ENCODE measurements at places on chromosomes 2 and 18. TPM values are rescaled to one million over a fixed set of nuclear protein-coding genes. Genes with fewer than 3 reads are reported as not detected.

GRCh38 chr18:59041819-59042815 lies 97.6 kb upstream of the SEC11C start:
- peak; percentile 66 for DNase-seq

DNA sequence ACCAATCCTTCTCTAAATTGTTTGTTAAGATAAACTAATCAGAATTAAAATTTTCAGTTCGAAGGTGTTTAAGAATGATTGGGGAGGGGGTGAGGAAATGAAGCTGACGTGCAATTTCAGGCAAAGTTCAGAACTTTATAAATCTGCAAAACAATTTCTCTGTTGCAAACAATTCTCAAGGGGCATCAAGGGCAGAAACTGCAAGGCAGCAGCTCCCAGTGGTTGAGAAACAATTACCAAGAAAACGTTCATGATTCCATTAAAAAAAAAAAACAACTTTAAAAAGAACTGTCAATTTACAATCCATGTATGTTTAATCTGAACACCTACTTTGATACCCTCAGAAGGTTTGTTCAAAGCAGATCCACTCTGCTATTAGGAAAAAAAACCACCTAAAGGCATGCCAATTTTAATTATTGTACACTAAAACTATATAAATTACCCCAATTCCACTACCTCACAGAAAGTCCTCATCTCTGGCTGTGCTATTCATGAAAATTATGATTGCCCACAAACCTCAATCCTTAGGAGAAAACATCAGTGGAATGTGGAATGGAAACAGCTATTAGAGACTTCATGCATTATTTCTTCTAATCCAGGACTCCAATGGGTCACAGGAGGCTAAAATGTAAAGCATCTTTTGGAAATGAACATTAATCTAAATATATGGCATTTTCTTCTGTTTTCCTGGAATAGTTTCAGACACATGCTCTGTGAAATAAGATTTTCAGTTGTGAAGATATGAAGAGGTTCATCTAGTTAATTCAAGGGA lies 119.9 kb upstream of the ACVR1C start:
- no peak for DNase-seq

DNA sequence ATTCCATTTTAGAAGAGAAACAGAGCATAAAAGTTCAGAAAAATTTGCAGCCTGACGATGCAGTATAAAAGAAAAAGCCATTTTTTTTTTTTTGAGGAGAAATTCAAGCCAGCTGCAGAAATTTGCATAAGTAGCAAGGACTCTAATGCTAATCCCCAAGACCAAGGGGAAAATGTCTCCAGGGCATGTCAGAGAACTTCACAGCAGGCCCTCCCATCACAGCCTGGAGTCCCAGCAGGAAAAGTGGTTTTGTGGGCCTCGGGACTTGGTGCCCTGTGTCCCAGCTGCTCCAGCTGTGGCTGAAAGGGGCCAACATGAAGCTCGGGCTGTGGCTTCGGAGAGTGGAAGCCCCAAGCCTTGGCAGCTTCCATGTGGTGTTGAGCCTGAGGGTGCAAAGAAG lies 325.3 kb upstream of the HNMT start:
- DNase-seq = no peak

DNA sequence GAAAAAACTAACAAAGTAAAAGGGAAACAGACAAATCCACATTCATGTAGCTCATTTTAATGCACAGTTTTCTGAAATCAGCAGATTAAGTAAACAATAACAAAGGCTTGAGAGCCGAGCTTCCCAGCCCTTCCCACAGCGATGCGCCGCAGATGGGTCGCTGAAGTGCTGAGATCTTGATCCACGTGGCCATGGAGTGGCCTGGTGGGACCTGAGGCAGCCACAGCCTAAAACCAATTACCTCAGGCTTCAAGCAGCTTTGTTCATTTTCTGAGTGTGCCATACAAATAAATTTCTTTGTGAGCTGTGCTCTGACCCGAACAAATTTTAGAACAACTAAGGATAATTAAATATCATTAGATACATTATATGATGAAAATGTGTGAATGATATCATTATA lies 25.6 kb upstream of the CYRIA start:
- DNase-seq = no peak

DNA sequence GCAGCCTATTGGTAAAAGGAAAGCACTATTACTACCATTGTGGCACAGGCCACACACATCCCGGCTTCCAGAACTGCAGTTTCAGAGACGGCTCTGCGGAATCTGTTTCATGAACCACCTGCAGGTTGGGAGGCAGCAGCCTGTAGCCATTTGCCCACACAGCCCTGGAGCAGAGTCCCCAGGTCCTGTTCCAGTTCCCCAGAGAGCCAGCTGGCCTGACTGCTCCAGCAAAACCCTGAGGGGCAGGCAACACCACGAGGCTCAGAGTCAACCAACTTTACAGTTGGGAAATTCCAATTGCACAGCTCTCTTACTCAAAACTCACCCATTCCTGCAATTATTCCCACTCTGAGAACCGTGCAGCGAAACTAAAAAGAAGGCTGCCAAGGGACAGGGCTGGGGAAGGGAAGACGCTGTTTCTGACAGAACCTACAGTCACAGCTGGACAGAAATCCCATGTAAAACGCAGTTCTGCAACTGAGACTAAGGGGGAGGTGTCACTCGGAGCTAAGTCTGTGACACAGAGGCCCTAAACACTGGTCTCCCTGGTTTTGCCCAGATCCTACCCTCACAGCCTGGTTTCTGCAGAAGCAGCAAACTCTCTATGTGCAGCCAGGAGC lies 219.4 kb downstream of the TMEM163 start:
- no peak for DNase-seq

DNA sequence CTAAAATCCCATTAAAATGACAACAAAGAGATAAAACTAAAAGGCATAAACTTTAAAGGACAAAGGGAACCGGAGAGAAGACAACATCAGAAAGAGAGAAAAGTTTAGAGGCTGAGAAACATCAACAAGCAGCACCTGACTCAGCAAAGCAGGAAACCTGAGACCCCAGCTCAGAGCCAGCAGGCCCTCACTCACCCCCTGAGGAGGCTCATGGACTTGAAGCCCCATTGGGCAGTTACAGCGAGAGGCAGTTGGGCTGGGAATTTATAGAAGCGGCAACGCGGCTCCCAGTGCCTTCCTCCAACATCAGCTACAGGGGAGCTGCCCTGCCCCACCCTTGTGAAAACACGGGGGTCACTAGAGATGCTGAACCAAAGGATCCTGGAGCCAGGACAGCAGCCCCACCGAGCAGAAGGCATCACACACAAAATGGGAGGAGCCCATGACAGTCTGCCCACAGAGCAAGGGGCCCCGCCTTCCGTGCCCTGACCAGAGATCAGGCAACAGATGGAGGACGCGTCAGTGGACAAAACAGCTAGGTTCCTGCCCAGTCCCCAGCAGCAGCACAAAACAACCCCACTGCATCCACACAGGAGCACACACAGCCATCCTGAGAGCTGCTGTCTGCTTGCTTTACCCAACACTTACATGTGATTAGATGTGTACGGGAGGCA lies 52.7 kb downstream of the CMPK2 start:
- DNase-seq = no peak

GRCh38 chr2:28904802-28905457 lies 10.5 kb downstream of the WDR43 start:
- DNase-seq = no peak

DNA sequence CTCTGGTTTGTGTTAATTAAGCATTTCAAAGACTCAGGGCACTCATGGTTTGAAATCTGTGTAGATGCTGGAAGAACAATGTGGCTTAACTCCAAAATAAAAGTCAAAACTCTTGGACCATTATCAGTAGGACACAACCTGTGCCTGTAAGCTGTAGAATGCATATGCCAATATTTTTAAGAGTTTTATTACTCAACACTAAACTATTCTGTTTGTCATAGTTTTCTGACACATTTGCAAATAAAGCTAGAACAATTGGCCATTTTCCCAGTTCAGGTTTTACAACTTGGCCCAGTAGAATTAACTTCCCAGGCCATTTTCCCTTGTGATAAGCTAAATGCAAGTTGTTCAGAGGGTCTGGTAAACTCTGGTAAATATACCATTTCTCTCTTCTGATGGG lies 713.1 kb downstream of the CBLN2 start:
- peak; percentile 62 for DNase-seq

GRCh38 chr2:1455466-1455865 lies 42.2 kb downstream of the TPO start:
- peak; percentile 21 for DNase-seq

Gene GIGYF2
- total RNA-seq = 44.0 TPM

Gene SIX2
- total RNA-seq = 4.2 TPM

DNA sequence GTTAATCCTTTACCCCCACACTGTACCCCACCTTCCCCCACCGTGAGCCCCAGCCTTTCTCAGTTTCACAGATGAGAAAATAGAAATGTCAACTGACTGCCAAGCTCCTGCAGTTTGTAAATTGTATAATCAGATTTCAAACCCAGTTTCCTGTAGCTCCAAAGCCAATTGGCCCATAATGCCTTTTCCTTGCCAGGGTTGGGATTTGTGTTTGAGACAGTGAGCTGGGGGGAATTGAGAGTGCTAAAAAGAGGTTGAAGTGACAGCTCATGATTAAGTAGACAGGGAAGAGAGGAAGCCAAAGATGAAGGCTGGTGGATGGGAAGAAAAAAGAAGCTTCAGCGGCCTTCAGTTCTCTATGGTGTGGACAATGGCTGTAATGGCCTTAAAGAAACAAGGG lies 10.7 kb downstream of the OSBPL6 start:
- no peak for DNase-seq

DNA sequence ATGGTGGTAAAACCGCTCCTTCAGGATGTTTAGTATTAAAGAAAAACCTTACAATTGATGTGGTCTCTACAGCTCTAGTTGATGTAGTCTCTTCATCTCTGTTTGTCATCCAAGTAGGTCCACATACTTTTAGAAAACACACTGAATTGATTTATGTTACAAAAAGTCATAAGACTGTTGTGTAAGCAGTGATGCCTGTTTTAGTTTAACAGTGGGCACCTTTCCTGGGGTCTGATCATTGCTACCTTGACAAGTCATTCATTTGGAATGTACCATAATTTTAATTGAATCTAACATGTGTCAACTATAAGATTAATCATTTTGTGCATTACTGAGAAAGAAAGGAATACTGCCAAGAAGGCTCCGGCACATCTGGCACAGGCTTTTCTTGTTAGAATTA lies 34.3 kb downstream of the GIGYF2 start:
- DNase-seq = peak; percentile 14

Gene LONRF2
- under 0.01 TPM for total RNA-seq

DNA sequence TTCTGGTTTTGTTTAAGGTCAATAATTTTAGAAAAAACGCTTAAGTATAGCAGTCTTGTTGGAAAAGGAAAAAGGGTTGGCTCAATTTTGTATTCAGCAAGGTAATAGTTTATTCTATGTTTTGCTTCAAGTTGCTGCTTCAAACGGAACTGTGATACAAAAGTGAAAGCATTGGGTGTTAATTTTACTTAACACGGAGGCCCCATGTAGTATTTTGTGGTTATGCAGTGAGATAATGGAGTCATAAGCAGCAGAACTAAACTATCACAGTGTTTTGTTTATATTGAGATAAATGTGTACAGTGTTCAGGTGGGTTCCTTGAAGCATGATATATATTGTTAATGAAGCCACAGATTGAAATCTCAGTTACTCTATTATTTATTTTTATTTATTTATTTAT lies 67.0 kb upstream of the LYPD6B start:
- no peak for DNase-seq

DNA sequence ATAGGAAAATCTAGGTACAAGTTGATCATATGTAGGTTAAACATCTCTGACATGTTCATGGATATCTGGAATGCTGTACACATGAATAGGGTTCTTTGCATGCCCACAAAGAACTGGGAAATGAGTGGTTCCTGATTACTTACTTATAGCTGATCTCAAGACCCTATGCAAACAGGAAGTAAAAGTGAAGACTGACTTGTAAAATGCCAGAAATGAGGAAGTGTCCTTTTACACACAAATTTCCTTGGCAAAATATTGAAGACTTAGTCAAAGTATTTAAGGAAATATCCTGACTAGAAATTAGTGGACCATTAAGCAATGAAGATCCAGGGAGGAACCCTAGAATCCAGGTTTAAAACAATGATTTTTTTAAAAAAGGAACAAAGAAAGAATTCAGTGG lies 203.7 kb upstream of the DLGAP1 start:
- DNase-seq = no peak

GRCh38 chr2:189465076-189465475 lies 23.8 kb downstream of the WDR75 start:
- no peak for DNase-seq

DNA sequence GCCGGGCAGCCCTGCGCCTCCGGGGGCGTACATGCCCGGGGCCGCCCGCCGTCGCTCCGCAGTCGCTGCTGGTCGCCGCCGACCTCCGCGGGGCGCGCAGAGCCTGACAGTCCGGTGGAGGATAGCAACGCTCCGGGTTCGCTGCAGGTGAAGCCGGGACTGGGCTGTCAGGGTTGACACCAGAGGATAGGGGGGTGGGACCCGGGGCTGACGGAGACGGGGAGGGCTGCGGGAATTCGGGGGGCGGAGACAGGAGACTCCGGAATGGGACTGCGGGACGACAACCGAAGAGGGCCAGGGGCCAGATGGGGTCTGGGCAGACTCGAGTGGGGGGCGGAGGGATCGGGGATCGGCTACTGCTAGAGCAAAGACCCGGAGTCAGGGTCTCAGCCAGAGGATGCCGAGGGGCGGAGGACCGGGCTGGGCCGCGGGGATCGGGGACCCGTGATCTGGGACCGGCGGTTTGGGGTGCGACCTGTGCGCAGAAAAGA lies 403 bp downstream of the TMEM127 start:
- no peak for DNase-seq

- DNase-seq = no peak
Measured at GRCh38 chr2:3463186-3463835, 56.0 kb downstream of the ADI1 start.

DNA sequence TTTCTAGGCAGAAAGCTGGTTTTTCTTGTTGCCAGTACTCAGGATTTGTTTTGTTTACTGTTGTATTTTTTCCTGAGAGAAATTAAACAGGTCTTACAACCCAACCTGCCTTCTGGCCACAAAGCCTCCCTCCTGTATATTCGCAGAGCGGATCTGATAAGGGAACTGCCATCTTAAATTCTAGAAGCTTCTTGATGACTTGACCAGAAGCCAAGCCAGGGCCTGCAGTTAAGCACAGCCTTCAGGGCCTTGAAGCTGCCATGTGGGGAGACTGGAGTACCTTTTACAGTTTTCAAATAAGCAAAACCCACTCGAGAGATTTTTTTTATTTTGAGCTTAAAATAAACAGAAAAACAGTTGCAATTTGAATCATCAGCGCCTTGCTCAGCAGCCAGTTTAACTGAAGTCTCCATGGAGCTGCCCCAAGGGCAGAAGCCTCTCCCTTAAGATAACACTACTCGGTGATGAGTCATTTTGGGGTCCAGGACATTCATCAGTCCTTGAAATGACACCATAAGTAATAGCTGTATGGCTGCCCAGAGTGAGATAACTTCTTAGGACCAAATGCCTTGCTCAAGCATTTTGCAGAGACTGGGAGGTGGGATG lies 51.5 kb upstream of the PHLPP1 start:
- peak; percentile 36 for DNase-seq

DNA sequence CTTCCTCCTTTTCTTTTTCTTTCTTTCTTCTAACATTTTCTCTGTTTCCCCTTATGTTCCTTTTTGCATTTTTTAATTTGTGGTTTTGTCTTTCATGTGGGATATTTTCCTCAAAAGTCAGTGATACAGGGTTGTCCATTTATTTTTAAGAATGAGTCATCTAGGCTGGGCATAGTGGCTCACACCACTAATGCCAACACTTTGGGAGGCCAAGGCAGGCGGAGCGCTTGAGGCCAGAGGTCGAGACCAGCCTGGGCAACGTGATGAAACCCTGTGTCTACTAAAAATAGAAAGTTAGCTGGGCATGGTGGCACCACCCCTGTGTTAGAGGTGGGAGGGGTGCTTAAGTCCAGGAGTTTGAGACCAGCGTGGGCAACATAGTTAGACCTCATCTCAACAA lies 35.8 kb downstream of the KATNAL2 start:
- DNase-seq = no peak
